ENCODE measurements at places on chromosomes 16 and 17.

- DNase-seq = no peak
Measured at GRCh38 chr17:31744511-31744951, 114.5 kb downstream of the COPRS start.

DNA sequence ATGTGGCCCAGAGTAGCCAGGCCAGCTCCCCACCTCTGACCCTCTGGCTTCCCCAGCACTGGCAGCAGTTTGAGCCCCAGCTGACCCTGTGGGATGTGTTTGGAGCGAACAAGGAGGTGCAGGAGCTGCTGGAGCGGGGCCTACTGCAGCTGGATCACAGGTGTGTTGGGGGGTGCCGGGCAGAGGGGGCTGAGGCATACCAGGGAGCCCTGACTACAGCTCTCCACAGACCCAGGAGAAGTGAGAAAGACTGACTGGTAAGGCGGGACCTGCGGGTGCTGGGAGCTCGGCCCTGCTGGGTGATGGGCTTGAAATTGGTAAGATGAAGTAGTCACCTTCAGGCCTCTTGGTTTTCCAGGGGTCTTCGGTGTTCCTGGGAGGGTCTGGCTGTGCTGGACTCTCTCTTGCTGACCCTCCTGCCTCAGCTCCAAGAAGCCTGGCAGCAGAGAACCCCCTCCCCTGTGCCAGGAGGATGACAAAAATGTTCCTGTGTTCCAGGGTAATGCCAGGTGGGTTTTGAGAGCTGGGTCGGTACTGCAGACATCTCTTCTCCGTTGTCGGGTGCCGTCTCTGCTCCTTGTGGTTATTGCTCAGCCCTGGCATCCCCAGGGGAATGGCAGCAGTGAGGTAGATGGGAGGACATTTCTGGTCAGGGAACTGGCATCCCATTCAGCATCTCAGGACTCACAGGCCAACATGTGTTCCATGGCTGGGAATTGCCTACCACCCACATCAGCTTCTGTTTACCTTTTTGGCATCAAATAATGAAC, 5.9 kb downstream of the RSAD1 start:
- no peak for DNase-seq

- peak; percentile 49 for DNase-seq
Measured at GRCh38 chr16:72989579-72990551, 58.1 kb downstream of the ZFHX3 start.

DNA sequence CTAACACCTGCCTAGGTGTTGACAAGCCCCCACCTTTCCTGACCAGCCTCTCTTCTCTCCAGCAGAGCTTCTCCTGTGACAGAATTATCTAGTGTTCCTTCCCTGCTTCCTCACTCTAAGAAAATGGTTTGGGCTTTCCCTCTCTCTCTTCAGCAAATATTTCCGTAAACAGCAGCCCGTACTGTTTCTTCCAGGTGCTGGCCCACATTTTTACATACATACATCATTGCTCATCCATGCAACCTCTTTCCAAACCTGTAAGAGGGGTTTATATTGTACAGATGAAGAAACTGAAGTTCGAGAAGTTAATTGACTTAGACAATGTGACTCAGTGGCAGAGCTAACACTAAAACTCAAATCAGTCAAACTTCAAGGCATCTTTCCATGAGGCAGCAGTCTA, 569 bp upstream of the TEKT3 start:
- no peak for DNase-seq

DNA sequence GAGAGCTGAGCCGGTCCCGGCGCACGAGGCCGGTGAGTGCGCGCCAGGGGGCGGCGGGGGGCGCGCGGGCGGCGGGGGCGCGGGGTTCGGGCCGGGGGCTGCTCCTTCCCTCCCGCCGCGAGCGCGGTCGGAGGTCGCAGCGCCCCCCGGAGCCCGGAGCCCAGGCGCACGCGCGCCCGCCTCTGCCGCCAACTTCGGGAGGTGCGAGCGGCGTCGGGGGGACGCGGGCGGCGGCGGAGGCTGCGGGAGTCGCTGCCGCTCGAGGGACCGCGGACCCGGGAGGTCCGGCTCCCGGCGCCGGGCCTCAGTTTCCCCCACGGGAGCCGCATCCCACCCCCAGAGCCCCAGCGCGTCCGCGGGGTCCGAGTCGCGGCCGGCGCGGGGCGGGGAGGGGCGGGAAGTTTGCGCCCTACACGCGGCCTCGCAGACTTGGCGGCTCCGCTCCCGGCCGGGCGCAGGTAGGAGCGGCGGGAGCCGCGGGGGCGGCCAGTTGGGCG, at the start of gene PRR35:
Gene PRR35 (plus strand): TSS at position 191 of the 497 bp plus-strand sequence. CDS start 2,901 bp downstream, outside the sequence.
- no peak for DNase-seq

DNA sequence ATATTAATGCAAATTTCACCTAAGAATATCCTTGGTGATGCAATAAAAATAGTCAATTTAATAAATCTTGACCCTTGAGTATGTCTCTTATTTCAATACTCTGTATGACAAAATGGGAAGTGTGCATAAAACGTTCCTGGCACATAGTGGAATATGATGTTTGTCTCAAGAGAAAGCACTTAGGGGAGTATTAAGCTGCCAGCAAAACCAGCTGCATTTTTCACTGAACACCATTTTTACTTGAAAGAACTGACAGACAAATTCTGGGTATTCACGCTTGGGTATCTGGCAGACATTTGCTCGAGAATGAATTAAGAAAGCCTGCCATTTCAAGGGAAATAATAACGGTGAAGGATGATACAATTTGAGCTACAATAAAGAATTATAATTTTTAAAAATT, 364.8 kb downstream of the SOX9 start:
- no peak for DNase-seq

- DNase-seq = no peak
Measured at GRCh38 chr16:1081734-1082265, 9.3 kb downstream of the SSTR5 start.

GRCh38 chr16:74556375-74556922, 50.5 kb downstream of the GLG1 start:
- DNase-seq = no peak

- peak; percentile 73 for DNase-seq
Measured at GRCh38 chr16:10514369-10515055, 65.9 kb downstream of the EMP2 start.

- peak; percentile 67 for DNase-seq
Measured at GRCh38 chr17:27743281-27743885, 56.9 kb downstream of the NOS2 start.

DNA sequence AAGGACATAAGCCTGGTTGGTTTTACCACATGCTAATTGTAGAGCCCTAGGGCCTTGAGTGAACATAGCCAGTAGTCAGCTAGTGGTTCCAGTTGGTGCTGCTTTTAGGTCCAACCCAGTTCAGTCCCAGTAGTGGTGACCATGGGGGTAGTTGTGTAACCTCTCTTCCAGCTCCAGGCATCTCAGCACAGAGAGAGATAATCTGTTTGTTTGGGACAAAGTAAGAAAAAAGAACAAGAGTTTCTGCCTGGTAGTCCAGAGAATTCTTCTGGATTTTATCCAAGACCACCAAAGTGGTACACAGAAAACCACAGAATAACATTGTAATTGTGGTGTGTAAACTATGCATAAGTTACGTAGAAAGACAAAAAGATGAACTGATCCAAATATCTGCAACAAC, 5.2 kb upstream of the CCL13 start:
- no peak for DNase-seq

DNA sequence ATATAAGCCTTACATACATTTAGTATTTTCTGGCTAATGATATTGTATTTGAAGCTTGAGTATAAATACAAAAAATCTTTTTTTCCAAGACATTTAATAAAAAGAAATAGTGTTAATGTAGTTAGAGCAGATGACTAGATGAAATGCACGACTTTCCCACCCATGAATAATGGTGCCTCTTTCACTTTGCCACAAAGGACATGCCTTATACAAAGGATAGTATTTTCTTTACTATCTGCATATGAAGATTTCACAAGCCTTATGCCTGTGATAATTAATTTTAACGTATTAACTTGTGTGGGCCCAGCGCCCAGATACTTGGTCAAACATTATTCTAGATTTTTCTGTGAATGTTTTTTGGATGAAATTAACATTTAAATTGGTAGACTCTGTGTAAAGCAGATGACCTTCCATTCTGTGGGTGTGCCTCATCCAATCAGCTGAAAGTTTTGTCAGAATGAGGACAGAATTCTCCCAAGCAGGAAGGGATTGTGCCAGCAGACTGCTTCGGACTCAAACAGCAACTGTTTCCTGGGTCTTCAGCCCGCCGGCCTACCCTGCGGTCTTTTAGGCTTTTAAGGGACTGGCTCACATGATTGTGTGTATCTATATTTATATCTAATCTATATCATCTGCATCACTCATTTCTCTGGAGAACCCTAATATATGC, 115.4 kb downstream of the USP22 start:
- DNase-seq = no peak

DNA sequence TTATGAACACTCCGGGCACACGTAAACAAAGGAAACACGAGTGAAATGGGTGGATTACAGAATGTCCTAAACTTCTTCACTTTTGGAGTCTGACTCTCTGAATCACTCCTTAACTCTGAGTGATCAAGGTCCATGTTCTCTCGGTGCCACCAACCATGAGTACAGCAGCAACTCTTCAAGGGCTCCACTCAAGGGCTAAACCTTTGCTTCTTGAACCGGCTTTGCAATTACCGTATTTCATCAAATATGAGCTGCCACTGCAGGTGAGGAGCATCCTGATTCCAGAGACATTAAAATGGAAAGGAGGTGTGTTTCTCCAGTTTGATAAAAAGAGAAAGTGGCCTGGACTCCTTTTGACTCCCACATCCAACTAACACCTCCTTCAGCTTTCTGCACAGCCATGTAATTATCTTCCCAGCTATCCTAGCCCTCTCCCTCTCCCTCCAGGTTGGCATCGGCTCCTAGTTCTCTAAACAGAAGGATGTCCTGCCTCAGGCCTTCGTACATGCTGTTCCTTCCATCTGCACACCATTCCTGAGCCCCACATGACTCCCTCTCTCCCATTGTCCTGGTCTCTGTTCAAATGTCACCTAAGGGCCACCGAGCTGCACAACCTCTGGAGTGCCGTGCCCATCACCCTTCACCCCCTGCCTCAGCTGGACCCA, 61.4 kb downstream of the ZDHHC7 start:
- DNase-seq = no peak

DNA sequence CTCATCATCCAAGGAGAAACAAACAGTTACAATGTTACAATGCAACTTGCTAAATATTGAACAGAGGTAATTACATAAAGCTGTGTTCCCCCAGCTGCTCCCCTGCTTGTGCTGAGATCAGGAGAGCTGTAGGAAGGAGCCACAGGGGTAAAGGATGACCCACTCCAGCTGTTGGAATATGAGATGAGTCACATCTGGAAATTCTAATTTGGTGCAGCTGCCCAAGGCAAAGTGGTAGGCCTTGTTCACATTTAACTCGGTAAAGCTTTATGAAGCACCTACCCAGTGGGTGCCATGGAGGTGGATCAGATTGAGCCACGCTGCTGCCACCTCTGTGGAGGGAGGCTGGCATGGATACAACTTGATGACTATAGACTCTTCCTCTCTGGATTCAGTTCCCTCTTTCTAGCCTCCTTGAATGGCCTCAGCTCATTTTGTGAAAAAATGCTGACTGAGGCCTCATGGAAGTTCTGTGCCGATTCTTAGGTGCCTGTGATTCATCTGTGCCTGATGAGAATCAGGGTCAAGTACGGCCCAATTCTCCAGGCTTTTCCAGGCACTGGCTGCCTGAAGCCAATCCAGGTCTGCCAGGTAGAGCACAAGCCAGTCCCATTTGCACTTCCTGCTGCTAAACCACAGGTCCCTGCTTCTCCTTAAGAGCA, 7.4 kb downstream of the ZNF689 start:
- DNase-seq = peak; percentile 72

DNA sequence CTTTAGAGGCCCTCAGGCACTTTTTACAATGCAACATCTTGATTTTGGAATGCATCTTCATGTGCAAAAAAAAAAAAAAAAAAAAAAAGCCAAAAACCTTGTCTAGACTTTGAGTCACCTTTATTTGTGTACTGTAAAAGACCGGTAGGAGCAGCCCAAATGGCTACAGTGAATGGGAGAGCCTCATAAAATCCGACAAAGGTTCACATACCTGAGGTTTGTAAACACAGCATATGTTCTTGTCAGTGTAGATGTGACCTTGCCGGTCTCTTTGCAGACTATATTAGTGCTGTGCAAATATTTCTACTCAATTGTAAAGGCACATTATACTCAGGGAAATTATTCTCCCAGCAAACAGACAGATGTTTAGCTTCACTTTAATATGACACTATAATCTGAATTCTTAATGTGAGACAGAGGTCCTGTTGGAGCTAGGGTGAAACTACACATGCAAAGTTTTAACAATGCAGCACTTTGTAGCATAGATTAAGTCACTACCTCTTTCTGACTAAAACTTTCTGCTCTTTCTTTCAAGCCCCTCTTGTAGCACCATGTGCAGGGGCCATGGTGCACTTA, 211.3 kb downstream of the CA10 start:
- DNase-seq = no peak

GRCh38 chr16:4272114-4272956, 488 bp downstream of the TFAP4 start:
- peak; percentile 55 for DNase-seq

DNA sequence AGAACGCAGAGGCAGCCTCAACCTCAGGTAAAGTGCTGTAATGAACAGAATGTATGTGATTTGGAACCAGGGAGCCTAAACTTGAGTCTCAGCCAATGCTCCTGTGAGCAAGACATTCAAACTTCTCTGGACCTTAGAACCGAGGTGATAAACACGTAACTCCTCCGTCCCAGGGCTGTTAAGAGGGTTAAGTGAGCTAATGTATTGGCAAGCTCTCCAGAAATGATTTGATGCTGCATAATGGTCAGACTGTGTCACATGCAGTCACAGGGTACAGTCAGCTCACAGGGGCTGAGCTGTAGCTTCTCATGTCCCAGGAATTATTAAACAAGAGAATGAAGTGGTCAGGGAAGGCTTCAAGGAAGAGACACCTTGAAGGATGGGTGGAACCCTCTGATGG, 10.0 kb upstream of the SLC4A1 start:
- no peak for DNase-seq

DNA sequence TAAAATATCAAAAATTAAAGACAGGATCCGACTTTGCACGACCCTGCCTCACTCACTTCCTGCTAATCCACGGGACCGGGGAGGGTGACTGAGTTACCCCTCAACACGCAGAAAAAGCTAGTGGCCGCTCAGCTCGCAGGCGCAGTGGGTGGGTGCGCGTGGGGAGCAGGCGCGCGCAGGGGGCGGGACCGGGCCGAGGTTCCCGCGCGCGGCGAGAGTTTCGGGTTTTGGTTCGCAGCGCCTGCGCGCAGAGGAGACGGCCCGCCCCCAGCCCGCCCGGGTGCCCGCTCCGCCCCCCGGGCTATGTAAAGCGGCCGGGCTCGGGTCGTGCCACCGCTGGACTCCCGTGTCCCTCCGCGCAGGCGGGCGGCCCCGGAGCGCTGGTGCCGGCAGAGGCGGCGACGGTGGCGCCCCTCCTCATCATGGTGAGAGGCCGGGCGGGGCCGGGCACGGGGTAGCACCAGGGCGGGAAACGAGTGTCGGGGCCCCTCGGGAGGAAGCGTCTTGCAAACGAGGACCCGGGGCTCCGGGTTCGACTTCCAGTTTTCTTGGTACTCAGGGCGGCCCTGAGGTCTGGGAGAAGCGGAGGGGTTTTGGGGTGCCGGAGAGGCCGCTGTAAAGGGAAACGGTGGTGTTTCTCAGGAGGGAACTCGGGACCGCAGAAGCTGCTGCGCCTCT, at the start of gene CNP:
Gene CNP (plus strand): TSS at position 333 of the 678 bp plus-strand sequence. CDS start 90 bp downstream, at position 423.
- peak; percentile 98 for DNase-seq

Data from suppressor macrophage treated with lipopolysaccharide for 4 hours (primary cell).